Esophagus squamous epithelium (tissue), 5 donors: ENCODE measurements at places on chromosomes 1 and 21.

GRCh38 chr1:58979086-58979485, 195.2 kb upstream of the JUN start:
- DNase-seq: no peak

GRCh38 chr21:45468971-45469272, 64.0 kb downstream of the COL18A1 start:
- no peak for DNase-seq

DNA sequence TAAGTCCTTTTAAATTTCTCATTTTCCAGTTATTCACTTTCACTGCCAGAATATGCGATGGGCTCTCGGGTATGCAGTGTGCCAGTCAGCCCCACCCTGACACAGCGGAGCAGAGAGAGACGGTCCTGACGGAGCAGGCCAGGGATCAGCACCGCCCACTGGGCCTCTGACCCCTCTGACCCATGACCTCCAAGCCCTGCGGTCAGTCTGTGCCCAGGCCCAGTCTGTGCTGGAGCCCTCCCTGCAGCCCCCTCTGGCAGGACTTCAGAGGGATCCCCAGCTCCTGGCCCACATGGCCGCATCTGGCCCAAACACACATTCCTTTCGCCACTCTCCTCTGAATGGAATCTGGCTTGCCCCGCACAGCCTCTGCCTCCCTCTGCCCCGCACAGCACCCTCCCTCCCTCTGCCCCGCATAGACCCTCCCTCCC, 43.4 kb upstream of the COL6A2 start:
- no peak for DNase-seq

DNA sequence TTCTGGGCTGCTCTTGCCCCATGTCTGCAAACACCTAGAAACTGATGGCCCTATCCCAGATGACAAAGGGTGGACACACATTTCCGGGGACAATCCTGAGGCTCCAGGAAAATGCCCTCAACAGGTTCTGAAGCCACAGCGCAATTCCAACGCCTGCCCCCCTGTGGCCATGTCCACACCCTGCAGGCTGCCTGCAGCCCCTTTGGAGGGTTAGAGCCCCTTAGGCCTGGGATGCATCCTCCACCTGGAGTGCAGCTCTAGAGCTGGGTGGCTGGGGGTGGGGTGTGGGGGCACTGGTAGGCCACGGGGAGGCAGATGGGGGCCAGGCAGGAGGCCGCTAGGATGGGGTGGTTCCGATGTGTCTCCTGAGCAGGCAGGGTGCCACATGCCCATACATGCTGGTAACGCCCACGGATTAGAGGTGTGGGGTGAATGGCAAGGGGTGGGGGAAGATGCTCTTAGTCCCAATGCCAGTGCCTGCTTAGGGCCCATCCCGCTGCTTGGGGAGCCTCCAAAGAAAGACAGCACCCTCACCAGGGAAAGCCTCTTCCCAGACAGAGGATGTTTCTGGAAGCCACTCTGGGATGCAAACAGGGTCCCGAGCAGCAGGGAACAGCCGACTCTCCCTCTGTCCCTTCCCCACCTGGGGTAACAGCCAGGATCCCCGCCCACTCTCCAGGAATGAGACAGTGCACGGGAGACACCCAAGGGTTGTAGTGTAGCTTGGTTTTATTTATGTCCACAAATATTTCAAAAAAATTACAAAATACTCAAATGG, 34.0 kb downstream of the SLC45A1 start:
- DNase-seq: no peak

- DNase-seq: no peak
Observed at GRCh38 chr1:6447016-6447817, 18.8 kb downstream of the TNFRSF25 start.

DNA sequence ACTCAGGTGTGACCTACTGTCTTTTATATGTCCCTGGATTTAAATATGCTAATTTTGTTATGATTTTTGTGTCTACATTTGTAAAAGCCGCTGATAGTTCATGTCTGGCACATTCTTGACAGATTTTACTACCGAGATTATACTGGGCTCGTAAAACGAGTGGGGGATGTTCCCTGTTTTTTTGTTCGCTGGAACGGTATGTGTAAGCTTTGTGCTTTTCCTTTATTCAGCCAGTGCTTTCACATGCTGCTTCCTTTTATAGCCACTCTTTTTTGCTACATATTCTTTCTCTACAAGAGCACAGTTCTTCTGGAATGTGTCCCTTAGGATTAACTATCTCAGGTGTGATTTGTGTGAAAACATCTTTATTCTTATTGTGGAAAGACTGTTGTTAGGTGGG, 46.6 kb downstream of the ADARB1 start:
- DNase-seq: no peak

GRCh38 chr21:32764186-32764585, 7.4 kb downstream of the PAXBP1 start:
- DNase-seq: no peak

DNA sequence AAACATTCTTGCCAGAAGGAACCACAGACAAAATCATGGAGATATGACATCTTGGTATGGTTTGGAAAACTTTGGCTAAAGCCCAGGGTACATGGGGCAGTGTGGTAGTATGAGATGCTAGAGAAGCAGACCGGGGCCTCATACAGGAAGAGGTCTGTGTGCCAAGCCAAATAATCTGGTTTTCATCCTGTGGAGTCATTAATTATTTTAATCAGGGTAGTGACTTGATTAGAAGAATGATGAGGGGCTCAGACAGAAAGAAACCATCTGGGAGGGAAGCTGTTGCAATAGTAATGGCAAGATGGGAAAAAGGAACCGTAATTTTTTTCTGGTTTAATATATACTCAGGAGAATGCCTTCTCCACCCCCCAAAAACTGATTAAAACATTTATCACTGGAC, 318.0 kb downstream of the BRINP2 start:
- DNase-seq: no peak

GRCh38 chr1:24874611-24875234, 55.4 kb downstream of the RUNX3 start:
- no peak for DNase-seq

- DNase-seq: no peak
Observed at GRCh38 chr1:90340606-90341005, 345.7 kb downstream of the ZNF326 start.
